ENCODE measurements at places on chromosomes 7 and 10.

- no peak for DNase-seq
Observed at GRCh38 chr7:13628239-13629001, 361.0 kb downstream of the ETV1 start.

DNA sequence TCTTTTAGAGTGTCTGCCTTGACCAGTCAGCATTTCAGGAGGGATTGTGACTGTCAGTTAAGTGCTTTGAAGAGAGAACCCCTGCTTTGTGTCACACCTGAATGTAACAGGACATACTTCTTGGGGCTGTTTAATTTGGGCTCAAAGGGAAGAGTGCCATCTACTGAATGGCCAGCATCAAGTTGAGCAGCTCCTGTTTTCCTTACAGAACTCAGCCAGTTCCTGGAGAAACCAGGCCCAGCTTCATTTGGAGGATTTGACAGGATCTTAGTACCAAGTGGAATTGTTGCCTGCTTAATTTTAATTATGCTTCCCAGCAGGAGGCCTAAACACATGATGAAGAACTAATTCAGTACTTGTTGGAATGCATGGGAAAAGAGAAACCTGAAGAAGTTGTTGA lies 8.3 kb downstream of the ADD3 start:
- no peak for DNase-seq

- no peak for DNase-seq
Observed at GRCh38 chr7:66837007-66837406, 84.0 kb upstream of the TMEM248 start.

DNA sequence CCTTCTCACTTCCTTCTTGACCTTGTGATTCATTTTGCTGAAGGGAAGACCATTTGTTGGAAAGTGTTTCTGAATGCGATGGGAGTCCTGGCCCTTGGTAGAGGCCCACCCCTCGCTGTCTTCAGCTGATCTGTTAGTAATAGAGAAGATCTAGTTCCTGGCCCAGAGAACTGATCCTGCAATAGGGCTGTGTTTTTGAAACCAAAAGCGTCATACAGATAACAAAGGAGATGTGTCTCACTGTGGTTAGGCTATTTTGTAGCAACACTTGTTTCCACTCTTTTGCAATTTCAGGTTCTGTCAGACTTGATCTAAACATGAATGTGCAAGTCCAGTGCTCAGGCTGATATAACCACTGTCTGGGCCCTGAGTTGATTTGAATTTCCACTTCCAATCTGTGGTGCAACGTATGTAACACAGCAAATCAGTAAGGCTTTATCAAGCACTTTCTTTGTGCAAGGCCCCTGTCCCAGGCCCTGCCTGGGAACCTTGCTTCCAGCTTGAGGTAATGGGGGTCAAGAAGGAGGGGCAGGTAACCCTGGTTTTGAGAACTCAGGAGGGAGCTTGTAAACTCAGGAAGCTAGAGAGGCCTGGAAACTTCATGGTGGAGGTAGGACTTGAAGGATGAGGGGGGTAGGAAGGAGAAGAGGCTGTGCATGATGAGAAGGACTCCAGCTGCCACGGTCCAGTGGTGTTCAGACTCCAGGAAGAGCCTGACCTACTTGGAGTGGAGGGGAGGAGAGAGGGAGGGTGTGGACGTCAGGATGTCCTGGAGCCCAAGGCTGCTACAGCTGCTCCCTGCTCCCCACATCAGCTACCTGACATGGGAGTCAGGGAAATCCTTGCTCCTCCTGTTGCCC lies 42.2 kb upstream of the SRGN start:
- no peak for DNase-seq

- DNase-seq, result no peak
Observed at GRCh38 chr10:48257407-48257961, 17.0 kb downstream of the FRMPD2 start.

All from stimulated activated CD8-positive, alpha-beta memory T cell treated with anti-CD3 and anti-CD28 coated beads, Interleukin-4, amount 100 ng/mL, for 1 hour (primary cell).